ENCODE measurements at places on chromosomes 16 and 17.

GRCh38 chr16:18983565-18984434 lies at the start of gene TMC7:
TSS of gene TMC7 (plus strand) at chr16:18983934. CDS start at chr16:18984064, 130 bp downstream.
- DNase-seq, result no peak

GRCh38 chr16:22333457-22333994 lies 36.3 kb downstream of the POLR3E start:
- no peak for DNase-seq

DNA sequence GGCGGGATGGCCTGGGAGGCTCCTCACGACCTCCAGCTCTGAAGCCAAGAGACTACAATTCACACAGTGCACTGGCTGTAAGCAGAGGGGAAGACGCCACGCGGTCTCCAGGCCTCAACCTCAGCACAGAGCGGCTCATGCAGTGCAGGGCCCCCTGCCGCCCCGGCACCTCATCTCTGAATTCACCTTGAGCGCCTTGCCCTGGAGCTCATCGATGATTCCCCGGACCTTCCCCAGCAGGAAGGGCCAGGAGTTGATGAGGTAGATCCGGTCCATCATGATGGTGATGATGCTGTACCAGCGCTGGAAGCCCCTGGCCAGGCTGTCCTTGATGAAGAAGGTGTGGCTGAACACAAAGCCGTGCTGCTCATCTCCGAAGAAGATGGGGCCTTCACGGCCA lies 13.2 kb downstream of the FLCN start:
- DNase-seq, result no peak

GRCh38 chr17:75459246-75459589 lies 2.8 kb downstream of the TMEM94 start:
- no peak for DNase-seq

- DNase-seq, result no peak
Observed at GRCh38 chr17:69357701-69358100, 30.8 kb upstream of the ABCA5 start.
